NCI-H1105 (cell line): ENCODE measurements at places on chromosomes 7 and 10.

GRCh38 chr7:101602082-101602481 lies 27.0 kb downstream of the MYL10 start:
- no peak for DNase-seq

DNA sequence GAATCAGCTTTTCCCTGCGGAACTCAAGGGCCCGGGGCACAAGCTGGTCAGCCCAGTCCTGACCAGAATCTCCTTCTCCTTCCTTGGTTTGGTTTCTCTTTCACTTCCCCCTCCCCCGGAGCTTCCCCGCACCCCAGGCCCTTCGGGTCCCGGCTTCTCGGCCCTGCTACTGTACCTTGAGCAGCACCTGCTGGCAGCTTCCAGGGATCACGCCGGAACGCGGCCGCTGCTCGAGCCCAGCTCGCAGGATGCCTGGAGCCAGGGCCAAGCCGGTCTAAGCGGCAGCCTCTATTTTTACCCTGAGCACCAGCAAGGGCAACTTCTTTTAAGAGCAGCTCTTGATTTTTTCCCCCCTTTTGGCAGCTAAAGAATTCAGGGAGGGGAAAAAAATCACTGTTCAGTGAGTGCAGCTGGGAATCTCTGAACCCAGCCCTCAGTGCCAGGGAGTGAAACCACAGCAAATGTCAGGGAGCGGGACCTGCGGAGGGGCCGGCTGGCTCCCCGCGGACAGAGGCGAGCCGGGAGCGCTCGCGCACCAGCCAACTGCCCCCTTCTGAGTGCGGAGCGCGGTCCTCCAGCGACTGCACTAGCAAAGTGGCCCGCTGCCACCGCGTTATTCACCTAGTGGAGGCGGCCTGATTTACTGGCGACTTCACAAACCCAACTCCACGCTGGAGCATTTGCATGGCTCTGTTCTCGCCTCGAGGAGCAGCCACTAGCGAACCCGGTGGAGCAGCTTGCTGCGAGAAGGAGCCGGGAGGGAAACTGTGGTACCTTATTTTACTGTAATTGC lies 2.4 kb upstream of the INHBA start:
- peak; percentile 40 for DNase-seq

GRCh38 chr10:5581670-5582566 lies 57.2 kb downstream of the CALML3 start:
- no peak for DNase-seq

DNA sequence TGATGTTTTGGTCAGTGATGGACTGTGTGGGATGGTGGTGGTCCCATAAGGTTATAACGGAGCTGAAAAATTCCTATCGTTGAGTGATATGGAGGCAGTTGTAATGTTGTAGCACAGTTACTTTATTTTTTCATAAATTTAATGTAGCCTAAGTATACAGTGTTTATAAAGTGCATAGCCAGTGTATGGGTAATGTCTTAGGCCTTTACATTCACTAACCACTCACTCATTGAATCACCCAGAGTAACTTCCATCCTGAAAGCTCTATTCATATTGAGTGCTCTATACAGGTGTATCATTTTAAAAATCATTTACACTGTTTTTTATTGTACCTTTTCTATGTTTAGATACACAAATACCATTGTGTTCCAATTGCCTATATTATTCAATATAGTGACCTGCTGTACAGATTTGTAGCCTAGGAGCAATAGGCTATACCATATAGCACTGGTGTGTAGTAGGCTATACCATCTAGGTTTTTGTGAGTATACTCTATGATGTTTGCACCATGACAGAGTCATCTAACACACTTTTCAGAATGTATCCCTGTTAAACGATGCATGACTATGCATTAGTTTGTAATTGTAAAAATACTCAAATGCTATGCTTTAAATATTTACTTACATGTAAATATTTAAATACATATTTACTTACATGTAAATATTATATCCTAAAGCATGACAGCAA lies 21.0 kb downstream of the PDCD4 start:
- DNase-seq = no peak

- DNase-seq = no peak
Measured at GRCh38 chr7:3259711-3260400, 41.2 kb upstream of the SDK1 start.

GRCh38 chr7:98998821-98999725 lies 120.7 kb downstream of the TRRAP start:
- no peak for DNase-seq

DNA sequence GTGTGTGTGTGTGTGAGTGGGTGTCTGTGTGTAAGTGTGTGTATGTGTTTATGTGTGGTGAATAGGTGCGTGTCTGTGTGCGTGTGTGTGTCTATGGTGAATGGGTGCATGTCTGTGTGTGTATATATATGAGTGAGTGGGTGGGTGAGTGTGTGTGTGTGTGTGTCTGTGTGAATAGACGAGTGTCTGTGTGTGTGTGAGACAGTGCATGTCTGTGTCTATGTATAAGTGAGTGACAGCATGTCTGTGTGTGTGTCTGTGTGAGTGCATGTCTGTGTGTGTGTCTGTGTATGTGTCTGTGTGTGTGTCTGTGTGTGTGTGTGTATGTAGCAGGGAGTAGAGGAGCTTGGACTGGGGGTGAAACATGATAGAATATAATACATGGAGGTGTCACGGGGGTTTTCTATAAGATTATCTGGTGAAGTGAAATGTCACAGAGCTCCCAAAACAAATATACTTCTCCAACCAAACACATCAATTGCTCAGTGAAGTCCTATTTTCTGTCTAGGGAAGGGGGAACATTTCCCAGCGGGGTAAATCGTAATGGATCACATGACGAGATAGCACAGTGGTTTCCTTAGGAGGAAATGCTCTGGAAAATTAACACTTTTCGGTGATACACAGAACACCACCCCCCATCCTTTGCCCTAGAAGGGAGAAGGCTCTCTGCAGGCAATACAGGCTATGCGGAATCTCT lies 723.3 kb upstream of the CELF2 start:
- DNase-seq = no peak

GRCh38 chr10:80737209-80737608 lies 199.5 kb downstream of the SH2D4B start:
- no peak for DNase-seq

DNA sequence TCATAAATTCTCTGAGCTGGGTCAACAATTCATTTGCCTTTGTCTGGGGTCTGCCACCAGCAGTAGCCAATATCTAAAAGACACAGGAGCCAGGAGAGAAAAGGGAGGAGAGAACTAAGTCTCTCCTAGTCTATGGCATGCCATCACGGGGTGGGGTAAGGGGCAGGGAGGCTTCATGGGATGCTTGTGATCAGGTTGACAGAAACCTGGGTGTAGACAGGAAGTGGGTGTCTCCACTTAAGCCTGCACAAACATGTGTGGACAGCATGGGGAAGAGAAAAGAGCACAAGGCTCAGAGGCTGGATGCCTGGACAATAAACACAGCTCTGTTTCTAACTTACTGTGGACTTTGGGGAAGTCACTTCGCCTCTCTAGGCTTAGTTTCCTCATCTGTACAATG lies 11.5 kb upstream of the C10orf53 start:
- DNase-seq = no peak

GRCh38 chr10:97154781-97155180 lies 31.0 kb downstream of the SLIT1 start:
- no peak for DNase-seq

- DNase-seq = no peak
Measured at GRCh38 chr10:129766611-129767550, 197.2 kb downstream of the EBF3 start.

DNA sequence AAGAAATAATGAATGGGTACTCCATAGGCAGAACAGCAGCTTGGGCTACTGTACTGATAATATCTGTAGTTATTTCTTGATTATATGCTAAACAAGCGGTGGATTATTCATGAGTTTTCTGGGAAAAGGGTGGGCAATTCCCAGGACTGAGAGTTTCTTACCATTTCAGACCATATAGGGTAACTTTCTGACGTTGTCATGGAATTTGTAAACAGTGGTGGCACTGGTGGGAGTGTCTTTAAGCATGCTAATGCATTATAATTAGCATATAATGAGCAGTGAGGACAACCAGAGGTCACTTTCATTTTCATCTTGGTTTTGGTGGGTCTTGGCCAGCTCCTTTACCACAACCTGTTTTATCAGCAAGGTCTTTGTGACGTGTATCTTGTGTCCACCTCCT lies 399.7 kb downstream of the CDC14C start:
- no peak for DNase-seq

- no peak for DNase-seq
Measured at GRCh38 chr7:128404143-128404681, 5.6 kb downstream of the IMPDH1 start.

DNA sequence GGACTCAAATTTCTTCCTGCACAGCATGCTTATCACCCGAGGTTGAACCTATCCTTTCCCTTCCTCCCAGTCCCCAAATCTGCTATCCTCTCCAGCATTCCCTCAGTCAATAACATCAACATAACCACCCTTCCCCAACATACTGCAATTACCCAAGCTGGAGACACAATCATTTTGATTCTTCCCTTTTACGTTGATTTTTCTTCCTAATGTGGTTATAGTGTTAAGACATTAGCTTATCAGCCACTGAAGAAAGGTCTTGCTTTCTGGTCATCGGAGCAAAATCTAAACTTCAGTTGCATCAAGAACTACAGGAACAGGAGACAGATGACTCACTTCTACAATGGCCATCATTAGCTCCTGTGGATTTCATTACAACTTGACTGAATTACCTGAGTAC lies 3.5 kb upstream of the HBP1 start:
- no peak for DNase-seq

GRCh38 chr10:18254086-18254485 lies 113.9 kb downstream of the CACNB2 start:
- no peak for DNase-seq

- DNase-seq = no peak
Measured at GRCh38 chr7:144473908-144474307, 70.4 kb upstream of the NOBOX start.

DNA sequence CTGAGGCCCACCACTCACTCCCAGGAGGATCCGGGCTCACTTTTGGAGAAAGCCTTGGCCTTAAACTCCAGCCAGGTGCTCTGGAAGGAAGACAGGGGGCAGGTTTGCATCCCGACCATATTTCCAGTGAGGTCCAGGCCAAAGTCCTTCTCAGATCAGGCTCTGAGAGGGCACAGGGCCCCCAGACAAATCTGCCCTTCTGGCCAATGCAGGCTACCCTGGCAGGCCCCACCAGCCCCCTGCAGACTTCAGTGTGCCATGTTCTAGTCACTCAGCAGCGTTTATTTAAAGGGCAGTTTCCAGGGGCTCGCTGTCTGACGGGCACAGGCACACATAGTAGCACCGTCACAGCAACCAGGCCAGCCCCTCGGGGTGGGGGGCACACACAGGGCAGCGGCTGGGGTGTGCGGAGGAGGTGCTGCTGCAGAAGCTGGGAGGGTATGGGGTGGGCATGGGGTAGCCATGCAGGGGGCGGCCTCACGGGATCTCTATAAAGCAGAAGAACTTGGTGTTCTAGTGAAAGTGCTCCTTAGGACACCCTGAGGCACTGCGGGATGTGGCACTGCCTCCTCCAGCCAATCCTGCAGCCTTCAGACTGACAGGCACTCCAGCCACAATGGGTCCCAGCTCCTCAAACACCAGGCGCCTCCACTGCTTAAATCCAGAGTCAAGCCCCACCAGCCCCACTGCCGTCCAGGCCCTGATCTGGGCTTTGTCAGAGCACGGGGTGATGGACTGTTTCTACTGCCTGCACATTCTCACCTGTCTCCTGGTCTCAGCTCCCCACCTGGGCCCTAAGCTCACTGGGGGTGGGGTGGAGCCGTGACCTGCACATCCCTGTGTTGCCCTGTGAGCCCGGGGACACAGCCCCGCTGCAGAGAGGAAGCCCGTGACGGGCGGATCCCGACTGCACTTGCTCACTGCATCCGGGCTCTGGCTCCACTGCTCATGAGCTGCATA lies 9.6 kb upstream of the PYROXD2 start:
- DNase-seq = no peak

GRCh38 chr10:70677620-70678249 lies 5.4 kb downstream of the ADAMTS14 start:
- no peak for DNase-seq

- no peak for DNase-seq
Measured at GRCh38 chr10:31083765-31084184, 52.1 kb upstream of the ZNF438 start.

GRCh38 chr7:41133690-41134299 lies 569.1 kb downstream of the INHBA start:
- no peak for DNase-seq

GRCh38 chr10:125816548-125816947 lies 6.5 kb downstream of the UROS start:
- DNase-seq = no peak

DNA sequence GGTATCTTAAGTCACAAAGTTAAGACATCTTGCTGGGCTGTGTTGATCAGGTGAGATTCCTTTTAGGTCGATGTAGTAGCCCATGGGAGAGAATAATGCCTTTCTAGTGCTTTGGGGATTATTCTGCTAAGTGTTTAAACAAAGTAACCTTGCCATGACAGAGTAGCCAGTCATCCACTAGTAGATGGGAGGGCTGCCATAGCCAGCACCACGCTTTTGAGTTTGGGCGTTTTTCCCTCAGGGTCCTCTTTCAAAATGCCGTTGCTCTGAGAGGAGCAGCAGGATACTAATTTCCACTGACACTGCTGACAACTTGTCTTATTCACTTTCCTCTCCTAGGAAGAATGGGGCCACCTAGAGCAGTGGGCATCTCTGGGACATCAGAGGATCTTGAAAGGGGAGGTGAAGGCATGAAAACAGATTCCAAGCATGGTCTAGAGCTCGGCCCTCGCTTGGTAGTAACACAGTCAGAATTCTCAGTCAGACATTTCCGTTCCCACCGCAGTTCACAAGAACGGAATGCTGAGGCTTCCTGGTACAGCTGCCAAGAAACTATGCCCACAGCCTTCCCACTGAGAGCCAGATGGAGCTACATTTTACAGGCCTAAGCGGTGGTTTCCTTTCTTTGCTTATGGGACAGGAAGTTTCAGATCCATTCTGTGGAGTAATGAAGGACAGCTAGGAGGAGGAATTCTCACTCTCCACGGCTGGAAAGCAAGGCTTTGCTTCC lies 15.3 kb upstream of the RSU1 start:
- no peak for DNase-seq

- DNase-seq = no peak
Measured at GRCh38 chr10:64762861-64763260, 1241.7 kb downstream of the REEP3 start.

- DNase-seq = peak; percentile 28
Measured at GRCh38 chr10:31134311-31134952, 102.8 kb upstream of the ZNF438 start.

- no peak for DNase-seq
Measured at GRCh38 chr7:28104041-28104541, 76.5 kb downstream of the JAZF1 start.

- DNase-seq = no peak
Measured at GRCh38 chr10:100146875-100147650, 38.8 kb downstream of the ERLIN1 start.

DNA sequence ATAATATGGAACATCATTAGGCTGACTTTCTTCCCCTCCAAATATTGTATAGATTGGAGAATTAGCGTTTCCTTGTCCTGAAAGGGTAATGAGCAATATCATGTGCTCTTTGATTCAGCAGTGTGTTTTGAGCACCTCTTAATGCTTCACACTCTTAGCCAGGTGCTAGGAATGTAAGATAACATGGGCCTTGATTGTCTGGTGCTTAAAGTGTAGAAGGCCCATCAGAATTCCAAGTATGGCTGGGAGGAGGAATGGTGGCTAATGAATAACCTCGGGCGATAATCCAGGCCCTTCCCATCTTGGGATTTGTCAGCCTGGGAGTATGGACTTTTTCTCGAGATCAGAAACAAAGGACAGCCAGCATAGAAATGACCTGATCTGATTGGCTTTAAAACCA lies 8.6 kb downstream of the TSPAN13 start:
- DNase-seq = no peak

GRCh38 chr10:71766717-71767419 lies 6.5 kb downstream of the VSIR start:
- no peak for DNase-seq
